ENCODE measurements at places on chromosomes 3 and 15.

- no peak for DNase-seq
Measured at GRCh38 chr3:119778811-119779210, 3.1 kb upstream of the NR1I2 start.

DNA sequence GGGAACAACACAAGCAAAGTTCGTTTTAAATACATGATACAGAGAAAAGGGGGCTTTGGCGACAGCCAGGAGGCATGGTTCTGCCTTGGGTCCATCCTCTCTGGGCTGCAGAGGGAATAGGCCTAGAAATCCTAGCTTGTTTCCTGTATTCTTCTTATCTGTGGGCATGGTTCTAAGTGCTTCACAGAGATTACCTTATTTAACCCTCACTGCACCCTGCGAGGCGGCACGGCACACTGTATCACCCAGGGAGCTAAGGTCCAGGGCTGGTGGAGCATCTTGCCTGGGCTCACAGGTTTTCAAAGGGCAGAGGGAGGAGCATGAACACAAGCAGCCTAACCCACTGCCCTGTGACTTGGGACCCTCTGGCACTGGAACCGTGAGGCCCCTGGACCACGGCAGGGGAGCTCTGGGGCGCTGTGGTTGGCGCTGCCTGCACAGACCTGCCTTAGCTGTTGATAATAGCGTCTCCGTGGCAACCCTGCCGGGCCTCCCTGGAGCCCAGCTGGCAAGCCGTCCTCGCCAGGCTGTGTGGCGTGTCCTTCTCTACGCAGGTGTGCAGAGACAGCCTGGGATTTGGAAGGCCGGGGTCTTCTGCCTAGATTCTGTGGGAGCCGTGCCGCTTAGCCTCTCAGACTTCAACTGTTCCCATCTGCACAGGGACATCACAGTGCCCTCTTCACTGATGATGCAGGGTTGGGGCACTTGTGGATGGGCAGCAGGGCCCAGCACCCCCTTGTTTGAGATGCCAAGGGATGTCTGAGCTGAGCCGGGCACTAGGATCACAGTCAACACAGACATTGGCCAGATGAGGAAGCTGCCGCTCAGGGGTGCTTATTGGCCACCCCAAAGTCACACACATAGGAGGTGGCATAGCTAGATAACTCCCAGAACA lies 154.6 kb upstream of the TLE3 start:
- DNase-seq, result no peak

DNA sequence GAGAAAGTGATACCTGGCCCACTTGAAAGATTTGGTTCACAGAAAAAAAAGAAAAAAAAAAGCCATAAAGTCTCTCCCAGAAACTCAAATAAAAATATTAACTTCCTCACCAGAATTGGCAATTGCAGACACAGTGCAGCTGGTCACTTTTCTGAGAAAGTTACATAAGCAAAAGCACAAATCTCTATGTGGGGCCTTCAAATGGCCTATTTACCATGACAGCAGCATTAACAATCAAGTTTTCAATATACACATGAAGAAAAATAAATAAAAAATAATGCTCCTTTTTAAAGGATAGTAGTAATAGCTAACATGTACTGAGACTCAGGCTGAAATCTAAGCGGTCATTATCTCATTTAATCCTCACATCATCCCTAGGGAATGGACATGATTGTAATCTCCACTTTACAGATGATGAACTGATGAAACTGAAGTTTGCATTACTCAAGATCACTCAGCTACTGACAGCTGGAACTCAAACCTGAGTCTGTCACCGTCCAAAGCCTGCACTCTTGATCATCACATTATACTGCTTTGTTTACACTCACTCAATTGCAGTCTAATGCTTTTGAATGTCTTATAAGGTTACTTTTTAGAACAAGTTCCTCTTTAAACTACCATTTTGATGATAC lies 3.3 kb downstream of the NPTN start:
- DNase-seq, result no peak

DNA sequence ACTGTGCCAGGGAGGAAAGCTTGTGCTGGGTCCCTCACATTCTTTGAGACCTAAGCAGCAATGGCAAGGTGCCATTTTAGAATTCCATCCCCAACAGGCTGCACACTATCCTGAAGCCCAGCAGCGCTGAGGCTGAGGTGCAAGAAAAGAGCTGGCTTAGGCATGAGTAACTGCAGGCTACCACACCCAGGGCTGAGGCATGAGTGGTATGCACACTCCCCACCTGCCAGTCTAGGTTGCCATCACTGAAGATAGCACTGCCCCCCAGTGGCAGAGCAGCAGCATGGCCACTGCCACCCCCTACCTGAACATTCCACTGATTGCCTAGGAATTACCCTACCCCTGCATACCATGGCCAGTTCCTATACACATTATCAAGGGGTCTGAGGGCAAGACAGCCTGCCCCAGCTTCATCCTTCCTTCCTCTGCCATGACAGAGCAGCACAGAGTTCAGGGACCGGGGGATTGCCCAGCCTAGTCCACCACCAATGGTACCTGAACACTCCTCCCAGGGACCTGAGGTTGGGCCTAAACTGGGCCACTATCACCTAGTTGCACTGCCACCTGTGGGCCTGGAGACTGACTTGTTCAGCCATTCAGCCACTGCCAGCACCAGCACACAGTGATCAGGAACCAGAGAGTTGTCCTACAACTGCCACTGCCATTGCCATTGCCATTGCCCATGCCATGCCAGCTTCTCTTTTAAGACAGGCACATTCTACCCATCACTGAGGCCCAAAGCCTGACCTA lies 129.8 kb downstream of the SATB1 start:
- DNase-seq, result peak; percentile 39

DNA sequence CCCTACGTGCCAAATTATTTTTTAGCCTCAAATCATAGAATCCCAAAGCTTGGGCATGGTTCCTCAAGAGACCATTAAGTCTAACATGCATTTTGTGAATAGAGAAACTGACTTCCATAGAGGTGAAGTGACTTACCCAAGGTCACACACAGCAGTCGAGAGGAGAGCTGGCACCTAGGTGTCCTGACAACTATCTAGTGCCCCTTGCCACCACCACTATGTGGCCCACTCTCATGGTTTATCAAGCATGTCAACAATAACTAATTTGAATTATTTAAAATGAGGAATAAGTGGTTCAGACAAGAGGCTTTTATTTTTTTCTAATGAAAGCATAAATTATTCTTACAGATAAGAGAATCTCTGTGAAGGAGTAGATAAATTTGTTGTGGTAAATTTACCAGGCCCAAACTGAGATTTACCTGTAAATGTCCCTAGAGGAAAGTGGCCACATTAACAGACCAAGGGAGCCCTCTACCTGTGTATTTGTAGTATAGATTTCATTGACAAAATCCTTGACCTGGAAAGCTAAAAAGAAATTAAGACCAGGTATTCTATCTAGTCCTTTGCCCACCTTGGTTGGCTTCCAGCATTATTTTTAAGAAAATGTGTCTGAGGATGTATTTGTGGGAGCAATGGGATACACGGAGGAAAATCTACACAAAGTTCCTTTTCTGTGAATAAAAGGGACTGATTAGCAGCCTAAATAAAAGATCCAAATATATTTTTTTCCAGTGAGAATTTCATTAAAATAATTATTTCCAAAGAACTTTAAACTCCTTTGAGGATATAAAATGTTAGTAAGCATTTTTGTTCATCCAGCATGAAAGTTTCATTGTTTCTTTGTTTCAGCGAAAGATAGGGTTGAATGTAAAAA lies 49.1 kb downstream of the IQCH start:
- no peak for DNase-seq

DNA sequence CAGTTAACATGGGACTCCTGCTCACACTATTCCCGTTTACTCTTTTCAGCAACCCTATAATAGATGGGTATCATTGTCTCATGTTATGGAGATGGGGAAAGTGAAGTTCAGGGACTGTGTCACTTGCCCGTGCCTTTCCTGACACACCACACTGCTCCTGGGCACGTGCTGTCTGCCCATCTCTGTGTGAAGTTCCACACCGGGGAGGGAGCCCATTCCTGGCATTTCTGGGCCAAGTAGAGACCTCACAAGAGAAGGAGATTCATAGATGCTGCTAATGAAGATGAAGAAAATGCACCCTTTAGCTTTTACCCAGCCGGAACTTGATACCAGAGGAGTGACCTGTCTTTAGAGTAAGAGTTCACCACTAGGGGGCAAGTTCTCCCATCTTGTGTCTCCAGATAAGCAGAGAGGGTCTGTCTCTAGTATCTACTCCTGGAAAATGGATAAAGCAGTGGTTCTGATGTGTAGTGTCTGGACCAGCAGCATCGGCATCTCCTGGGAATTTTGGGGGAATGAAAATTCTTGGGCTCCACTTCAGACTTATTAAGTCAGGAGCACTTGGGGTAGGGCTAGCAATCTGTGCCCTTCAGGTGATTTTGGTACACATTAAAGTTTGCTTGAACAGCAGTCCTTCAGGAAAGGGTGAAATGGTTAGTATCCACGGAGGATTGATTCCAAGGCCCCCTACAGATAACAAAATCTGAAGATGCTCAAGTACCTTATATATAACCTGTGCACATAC lies 2.0 kb upstream of the TOPBP1 start:
- DNase-seq, result no peak

DNA sequence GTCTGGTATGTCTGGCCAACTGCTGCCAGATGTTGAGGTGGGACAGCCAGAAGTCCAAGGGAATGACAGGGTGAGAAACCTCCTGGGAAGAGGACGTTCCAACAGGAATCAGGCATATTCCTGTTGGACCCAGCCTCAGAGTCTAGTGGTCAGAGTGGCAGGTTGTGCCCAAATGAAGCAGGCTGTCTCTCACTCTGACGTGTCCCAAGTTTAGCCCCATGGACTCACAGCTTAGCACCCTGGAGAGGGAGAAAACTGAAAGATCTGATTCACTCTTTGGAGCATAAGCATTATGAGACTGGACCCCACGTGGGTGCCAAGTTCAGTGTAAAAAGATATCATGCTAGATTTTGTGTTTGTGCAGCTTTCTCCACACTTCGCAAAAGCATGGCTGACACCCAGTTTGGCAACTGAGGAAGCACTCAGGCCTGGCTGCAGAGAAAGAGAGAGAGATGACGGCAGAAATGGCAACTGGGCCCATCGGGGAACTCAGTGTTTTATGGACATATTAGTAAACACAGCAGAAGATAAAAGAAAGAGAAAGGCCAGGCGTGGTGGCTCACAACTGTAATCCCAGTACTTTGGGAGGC lies 88.2 kb upstream of the LMCD1 start:
- no peak for DNase-seq

DNA sequence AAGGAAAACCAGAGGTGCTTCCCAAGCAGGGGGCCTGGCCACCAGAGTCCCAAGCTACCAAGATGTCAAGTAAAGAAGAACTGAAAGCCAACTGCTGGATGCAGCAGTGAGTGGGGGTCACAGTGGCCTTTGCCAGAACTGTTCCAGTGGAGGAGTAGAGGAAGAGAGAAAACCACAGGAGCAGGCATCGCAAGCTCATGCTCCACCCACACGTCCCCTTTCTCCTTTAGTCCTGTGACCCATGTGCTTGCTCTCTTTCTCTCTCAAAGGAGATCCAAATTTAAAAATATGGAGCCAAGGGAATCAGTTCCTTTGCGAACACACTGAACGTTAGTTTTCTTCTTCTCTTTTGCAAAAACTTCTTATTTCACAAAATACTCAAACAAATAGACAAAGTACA lies 12.4 kb upstream of the ABHD2 start:
- DNase-seq, result no peak

GRCh38 chr15:42107473-42107872 lies 13.1 kb upstream of the PLA2G4D start:
- DNase-seq, result no peak

DNA sequence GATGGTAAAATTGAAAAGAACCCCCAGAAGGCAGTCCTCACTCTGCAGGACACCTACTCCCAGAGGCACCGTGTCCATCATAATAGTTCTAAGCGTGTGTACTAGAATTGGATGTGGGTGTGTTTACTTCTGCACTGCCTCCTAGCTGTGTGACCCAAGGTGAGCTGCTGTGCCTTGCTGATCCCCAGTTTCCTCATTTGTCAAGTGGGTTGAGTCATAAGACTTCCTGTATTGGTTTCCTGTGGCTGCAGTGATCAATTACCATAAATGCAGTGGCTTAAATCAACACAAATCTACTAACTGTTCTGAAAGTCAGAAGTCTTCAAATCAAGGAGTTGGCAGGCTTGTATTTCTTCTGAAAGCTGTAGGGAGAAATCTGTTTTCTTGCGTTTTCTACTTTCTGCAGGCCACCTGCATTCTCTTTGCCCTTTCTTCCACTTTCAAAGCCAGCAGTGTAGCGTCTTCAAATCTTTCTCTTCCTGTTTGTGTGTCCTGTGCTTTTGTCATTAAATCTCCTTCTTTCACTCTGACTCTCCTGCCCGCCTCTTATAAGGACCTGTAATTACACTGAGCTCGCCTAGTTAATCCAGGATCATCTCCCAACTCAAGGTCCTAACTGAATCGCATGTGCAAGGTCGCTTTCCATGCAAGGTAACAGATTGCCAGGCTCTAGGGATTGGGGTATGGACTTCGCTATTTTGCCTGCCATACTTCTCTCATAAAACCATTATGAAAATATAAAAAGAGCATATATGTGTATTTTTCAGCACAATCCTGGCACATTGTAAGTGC lies 59.0 kb downstream of the RORA start:
- no peak for DNase-seq

- no peak for DNase-seq
Measured at GRCh38 chr3:34584971-34585370, 786.5 kb downstream of the PDCD6IP start.

GRCh38 chr3:10912786-10913185 lies 79.8 kb upstream of the SLC6A1 start:
- DNase-seq, result no peak

GRCh38 chr3:105368566-105369499 lies 2.1 kb downstream of the ALCAM start:
- no peak for DNase-seq

- no peak for DNase-seq
Measured at GRCh38 chr15:69841113-69841828, 256.4 kb downstream of the TLE3 start.

DNA sequence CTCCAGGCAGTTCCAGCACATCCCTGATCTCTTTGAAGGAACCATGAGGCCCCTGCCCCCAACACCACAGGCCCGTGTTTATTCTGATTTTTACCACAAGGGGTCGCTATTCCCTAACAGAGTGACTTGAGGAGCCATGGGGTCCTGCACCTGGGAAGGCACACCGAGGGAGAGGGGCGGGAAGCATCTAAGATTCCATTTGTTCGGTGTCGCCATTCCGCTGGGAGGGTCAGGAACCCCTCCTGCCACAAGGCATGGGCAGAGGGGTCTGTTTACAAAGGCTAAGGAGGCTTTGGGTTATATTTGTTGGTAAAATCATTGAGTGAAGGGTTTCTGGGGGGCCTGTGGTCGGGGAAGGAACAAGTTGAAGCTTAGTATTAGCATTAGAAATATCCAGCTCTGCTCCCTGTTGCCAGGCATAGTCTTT lies 77.1 kb downstream of the WDR76 start:
- peak; percentile 30 for DNase-seq

DNA sequence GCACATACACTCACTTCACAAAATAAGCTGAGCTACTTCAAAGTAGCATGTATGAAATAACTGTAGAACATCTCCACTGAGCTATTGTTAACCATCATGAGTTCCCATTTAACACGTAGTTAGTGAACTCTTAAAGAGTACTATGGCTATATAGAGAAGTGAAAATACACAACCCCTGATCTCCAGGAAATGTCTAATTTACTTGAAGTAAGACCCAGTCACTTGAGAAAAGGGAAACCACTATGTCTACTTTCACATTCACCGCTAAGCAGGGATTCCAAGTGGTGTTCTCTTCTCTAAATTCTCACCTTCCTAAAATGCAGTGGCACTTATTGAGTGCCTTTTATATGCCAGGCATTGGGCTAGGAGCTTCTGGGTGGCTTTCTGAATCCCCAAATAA lies 35.0 kb upstream of the COLQ start:
- no peak for DNase-seq

GRCh38 chr3:30449290-30449632 lies 157.1 kb upstream of the TGFBR2 start:
- no peak for DNase-seq

- DNase-seq, result no peak
Measured at GRCh38 chr3:195815169-195815771, 3.5 kb upstream of the MUC4 start.
